ENCODE measurements at places on chromosomes 3 and 15. TPM values are rescaled to one million over a fixed set of nuclear protein-coding genes. Genes with fewer than 3 reads are reported as not detected.

DNA sequence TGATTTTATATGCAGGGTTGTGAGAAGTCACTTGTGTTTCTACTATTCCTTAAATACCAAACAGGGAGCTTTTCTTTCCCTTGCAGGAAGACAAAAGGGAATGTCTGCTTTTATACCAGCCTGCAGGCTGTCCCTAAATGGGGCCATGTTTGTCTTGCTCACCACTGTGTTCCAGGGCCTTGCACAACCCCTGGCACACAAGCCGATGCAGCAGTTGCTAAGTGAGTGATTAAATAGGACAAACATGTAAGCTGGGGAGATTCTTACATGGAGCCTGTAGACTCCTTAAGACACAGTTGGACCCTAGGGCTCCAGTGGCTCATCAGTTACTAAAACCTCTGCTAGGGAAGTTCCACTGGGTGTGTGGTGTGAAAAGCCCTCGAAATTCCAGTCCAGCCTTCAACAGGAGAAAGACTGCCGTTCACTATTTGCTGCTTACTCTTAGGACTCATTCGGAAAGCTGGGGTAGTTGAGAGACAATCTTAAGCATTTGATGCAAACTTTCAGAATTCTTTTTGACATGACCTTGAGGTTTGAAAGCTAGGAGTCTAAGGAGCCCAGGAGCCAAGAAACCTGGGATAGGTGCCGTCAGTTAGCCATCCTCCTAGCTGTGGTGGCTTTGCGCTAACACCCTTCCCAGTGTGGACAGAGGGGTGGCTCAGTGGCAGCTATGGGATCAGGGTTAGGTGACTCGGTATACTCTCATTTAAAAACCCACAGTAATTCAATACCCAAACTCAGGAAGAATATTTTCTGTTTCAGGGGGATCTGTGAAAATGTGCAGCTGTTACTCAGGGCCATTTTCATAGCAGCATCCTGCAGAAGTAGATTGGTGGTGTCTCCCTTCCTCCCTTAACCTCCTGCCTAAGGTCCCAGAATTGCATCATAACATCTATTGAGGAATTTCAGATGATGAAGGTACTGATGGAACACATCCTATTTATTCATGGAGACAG is 39.1 kb downstream of the SYNM start:
- peak; percentile 75 for DNase-seq

Gene HGD
- total RNA-seq, result 0.43 TPM

Gene CX3CR1
- not detected for total RNA-seq

Gene P2RY14
- not detected for total RNA-seq

Gene ZNF660
- 2.9 TPM for total RNA-seq

Gene PTPRG
- total RNA-seq, result 41.0 TPM

Gene CCR3
- total RNA-seq, result not detected
